ENCODE measurements at places on chromosomes 7 and 10.

- no peak for DNase-seq
Observed at GRCh38 chr10:34078017-34078744, 736.9 kb downstream of the PARD3 start.

GRCh38 chr10:113339121-113339520 lies 213.7 kb upstream of the HABP2 start:
- DNase-seq, result no peak

DNA sequence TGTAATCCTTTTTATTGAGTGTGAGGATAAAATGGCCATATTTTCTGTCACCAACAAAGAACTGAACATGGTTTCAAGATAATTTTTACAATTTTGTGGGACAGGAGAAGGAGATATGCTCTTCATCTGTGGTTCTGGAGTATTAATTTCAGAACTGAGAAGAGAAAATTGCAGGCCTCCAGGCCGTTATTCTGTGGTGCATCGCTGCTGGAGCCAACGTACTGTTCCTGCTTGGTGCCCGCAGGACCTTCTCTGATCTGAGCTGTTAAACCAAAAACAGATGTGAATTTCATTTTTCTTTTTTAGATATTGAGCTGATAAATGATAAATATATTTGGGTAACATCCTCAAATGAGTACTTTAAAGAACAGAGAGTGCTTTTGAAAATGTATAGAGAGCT lies 63.9 kb downstream of the IKZF1 start:
- DNase-seq, result no peak

DNA sequence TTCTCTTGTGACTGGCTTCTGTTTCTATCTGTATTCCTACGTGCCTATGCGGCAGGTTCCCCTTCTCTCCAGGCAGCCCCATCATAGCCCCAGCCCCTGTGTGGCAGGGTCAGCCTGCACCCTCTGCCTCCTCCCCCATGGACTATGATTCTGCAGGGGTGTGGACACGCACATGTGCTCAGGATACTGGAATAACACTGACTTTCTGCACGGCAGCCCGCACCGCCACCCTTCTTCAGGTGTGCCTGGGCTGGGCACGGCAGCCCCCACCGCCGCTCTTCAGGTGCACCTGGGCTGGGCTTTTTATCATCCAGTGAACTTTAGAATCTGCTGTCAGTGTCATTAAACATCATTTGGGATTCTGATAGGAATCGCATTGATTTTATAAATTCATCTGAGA lies 202.6 kb upstream of the PPP2R2D start:
- DNase-seq, result no peak

DNA sequence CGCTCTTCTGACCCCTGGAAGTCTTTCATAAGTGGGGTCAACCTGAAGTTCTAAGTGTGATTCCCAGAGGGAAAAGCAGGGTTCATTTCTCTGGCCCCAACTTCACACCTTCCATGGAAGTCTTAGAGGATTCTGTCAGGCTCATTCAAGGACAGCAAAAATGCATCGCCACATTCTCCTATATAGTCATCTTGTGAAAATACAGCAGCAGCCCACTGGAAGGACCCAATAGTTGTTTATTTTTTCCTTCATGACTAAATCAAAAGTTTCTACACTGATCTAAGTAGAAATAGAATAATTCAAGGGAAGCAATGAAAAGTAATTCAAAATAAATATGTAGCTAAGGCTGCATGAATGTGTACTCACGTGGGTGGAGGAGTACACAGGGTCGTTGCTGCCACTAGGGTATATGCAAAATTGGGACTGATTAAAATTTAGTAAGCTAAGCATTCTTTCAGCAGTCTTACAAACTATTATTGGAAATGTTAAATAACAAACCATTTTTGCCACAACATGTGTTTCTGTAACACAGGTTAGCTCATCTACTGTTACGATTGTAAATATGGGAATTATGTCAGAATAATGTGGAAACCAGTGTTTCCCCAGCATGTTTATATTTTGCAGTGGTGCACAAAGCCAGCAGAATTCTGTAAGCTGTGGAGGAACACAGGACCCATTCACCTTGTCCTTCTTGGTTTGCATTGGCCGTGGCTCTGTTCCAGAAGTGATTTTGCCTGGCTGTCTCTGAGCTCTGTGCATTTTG lies 33.5 kb downstream of the EEPD1 start:
- DNase-seq, result no peak

- no peak for DNase-seq
Observed at GRCh38 chr7:133027397-133027796, 54.5 kb downstream of the CHCHD3 start.

DNA sequence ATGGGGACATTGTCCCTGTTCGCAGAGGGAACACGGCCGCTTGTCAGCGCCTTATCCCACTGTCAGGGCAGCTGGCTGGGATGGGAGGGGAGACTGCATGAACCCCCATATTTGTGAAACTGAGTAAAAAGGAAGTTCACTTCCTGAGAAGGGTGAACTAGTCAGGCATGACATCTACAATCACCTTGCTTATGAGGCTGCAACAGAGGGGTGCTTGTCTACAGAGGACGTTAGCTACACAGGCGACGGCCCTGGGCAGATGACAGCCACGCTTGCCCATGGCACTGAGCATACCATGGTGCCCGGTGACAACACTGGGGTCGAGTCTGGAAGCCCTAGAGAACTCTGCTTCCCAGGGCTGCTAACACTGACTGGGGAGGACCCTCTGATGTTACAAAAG lies 46.0 kb upstream of the KDM7A start:
- DNase-seq, result no peak

DNA sequence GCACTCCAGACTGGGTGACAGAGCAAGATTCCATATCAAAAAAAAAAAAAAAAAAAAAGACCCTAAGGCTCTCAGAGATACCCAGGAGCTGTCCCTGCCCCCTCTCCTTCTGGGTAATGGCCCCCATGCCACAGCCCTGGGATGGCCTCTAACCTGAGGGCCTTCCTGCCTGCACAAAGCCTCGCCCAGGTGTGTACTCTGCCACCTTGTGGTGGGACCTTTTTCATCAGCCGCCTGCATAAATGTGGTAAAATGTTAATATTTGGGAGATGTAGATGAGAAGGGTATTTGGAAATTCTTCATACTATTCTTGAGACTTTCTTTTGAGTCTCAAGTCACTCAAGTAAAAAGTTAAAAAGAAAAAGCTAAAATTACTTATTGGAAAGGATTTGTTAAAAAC lies 46.3 kb upstream of the RNF216 start:
- peak; percentile 10 for DNase-seq

All from DMS 273 treated with DMSO at 0.1 percent for 48 hours (cell line).